Retina (tissue), 1 donor: ENCODE measurements at places on chromosomes 12 and 14.

DNA sequence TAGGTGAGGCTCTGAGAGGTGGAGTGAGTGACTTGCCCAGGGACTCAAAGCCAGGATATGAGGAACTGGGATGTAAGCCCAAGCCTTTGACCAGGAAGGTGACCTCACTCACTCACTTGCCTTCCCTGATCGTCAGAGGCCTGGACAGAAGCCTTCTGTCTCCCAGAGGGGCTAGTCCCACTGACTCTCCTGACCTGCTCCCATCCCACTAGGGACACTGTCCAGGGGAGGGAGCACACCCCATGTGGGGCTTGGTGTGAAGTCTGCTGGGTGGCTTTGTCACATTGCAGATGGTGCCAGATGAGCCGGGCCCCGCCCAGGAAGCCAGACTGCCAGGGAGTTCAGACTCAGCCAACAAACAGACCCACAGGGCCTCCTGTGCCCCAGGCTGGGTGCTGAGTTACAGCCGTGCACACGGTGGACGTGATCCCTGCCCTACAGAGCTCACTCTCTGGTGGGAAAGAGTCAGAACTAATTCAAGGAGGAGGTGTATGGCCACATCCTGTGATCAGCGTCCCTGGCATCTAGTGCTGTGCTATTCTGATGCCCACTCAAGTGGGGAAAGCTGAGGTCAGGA, 28.3 kb downstream of the MMAB start:
- no peak for DNase-seq

- no peak for DNase-seq
Observed at GRCh38 chr12:108752387-108752786, 21.1 kb upstream of the CORO1C start.

- DNase-seq, result no peak
Observed at GRCh38 chr12:53572134-53572758, 53.9 kb downstream of the ATF7 start.

- DNase-seq, result peak; percentile 1
Observed at GRCh38 chr12:90741611-90742010, 213.4 kb downstream of the CCER1 start.

DNA sequence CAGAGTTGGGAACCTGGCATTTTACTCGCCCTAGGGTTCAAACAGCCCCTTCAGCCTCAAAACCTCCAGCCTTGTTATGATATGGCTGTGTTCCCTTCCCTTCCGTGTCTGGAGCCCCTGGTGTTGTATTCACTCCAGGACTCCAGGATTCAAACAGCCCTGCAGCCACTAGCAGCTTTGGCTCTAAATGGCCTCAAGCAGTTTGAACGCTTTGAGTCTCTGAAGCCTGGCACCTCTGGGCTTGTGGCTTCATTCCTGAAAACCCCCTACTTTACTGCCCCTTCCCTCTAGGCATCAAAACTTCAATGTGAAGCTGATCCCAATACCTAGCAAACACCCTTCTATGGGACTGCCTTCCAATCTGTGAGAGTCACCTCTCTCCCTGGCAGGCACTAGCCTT, 67.9 kb upstream of the RMST start:
- DNase-seq, result no peak

- DNase-seq, result no peak
Observed at GRCh38 chr14:55814873-55815272, 234.9 kb downstream of the KTN1 start.

DNA sequence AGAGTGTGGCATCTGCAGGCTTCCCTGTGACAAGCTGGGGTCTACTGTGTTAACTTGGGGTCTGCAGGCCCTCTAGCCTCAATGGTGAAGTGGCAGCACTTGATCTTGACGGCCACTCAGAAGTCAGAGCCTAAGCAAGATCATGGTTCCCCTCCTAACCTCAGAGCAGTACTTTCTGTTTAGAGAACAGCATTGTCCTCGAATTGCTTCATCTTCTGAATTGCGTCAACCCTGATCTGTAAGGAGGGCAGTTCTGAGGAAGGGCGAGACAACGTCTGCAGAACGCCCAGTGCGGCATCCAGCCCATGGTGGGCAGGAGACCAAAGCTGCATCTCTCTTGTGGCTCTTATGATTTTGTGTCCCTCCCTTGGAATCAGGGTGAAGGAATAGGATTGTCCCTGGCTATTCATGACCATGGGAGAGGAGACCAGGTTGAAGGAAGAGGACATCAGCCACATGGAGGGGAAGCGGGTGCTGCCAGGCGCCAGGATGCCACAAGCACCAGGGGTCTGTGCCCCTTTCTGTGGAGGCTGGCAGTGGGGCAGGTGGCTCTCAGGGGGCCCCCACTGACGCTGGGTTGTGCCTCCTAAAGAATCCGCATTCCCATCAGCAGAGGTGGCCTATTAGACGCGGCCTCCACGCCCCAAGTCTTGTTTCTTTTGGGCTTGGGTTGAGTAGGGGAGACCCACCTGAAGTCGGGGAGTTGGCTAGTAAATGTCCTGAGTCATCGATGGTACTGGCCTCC, 2.2 kb downstream of the SERPINA9 start:
- no peak for DNase-seq

- no peak for DNase-seq
Observed at GRCh38 chr12:20711846-20712245, 16.7 kb downstream of the SLCO1C1 start.

DNA sequence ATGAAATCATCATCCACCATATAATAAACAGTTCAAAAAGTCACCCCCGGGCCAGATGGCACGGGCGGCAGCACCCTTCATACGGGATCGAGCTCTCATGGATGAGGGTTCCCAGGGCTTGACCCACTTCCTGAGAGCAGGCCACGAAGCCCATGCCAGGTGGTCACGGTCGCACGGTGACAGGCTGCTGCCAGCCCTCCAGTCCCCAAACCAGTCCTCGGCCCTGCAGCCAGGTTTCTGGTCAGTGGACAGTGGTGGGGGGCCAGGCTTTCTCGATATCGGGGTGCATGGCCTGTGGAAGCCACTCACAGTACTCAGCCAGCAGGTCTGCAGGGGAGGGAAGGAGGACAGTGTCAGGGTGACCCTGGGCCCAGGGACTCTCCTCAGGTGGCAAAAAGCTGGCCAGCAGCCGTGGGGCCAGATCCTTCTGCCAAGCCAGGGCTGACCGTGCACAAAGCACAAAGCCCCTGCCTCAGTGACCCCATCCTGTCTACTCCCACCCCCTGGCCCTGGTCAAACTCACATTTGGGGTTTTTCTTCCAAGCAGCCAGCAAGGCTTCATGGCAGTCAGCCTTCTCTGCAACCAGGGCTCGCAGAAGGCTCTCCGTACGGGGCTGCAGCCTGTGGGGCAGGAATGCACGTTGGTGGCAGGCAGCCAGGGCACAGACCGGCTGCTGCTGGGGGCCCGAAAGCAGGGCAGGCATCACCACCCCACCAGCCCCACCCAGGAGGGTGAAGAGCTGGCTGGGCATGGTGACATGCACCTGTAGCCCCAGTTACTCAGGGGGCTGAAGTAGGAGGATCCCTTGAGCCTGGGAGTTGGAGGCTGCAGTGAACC, 33.3 kb upstream of the UBC start:
- DNase-seq, result peak; percentile 39

GRCh38 chr12:129827102-129827865, 76.5 kb downstream of the TMEM132D start:
- DNase-seq, result no peak

- no peak for DNase-seq
Observed at GRCh38 chr12:32981139-32981538, 84.6 kb upstream of the PKP2 start.

- no peak for DNase-seq
Observed at GRCh38 chr12:89874146-89874545, 165.5 kb upstream of the ATP2B1 start.

DNA sequence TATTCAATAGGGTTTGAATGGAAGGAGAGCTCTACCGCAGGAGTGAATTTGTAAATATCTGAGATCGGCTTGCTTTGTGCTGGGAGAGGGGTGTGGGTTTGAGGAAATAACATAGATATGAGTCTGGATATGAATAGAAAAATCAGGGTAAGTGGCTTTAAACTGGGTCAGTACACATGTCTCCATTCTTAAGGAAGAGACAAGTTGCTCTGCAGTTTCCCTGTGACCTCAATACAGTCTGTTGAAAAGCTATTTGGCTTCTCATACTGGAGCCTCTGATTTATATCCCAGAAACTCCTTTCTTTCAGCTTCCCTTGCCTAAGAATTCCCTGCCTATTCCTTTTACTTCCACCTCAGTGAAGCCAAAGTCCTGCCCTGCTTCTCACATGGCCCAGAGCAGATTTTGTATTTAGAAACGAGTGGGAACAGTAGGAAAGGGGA, 153.5 kb upstream of the ATF7IP start:
- peak; percentile 79 for DNase-seq

- DNase-seq, result peak; percentile 71
Observed at GRCh38 chr12:1797011-1797901, 23.1 kb upstream of the LRTM2 start.

GRCh38 chr14:73761618-73762355, 47.6 kb upstream of the PNMA1 start:
- no peak for DNase-seq

DNA sequence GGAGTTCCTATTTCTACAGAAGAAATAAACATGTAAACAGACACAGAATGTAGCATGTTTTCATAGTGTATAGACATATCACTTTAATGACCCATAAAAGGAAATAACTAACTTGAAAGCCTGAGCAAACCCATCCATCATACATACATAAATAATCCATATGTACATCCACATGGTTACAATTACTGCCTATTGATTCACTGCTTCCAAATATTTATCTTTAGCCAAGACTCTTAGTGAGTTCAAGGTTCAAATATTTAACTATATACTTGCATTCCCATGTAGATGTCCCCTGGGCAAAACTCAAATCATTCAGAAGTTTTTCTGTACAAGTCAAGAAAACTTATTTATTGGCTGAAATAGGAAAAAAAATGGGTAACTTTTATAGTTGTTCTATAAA, 95.4 kb downstream of the CCER1 start:
- no peak for DNase-seq

- DNase-seq, result no peak
Observed at GRCh38 chr12:124694250-124694649, 126.8 kb upstream of the NCOR2 start.

- no peak for DNase-seq
Observed at GRCh38 chr12:121442028-121442948, 42.4 kb downstream of the RNF34 start.

DNA sequence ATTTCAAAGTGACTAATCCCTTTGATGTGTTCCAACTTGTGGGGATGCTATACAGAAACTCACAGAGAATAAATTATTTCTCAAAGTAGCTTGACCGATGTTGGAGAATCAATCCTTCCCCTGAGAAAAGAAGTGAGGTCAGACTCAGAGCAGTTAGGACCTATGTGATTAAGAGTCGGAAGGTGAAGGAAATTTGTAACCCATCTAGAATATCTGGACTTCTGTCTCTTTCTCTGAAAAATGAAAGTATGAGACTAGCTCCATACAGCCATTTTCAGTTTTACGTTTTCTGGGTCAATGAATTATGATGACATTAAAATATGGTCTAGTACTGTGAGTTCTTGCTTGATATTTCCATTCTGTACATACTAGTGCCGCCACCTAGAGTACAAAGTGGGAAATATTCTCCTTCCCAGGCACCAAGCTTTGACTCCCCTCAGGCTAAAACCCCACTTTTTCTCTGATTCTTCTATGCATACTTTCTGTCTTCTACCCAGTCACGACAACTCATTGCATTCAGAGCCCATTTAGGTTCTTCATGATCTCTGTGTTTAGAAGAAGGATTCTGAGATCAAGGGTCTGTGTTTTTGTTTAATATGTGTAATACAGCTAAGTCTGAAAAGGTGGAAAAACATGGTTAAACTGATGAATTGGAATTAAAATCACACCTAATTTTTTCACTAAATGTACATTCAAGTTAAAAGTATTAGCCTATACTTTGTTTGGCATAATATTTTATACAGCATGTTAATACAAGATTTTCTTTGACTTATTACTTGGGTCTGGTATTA, 6.9 kb upstream of the NTS start:
- DNase-seq, result peak; percentile 56

GRCh38 chr14:24437020-24437735, 5.4 kb downstream of the SDR39U1 start:
- DNase-seq, result no peak

GRCh38 chr12:82665142-82665923, 21.4 kb upstream of the TMTC2 start:
- DNase-seq, result no peak

DNA sequence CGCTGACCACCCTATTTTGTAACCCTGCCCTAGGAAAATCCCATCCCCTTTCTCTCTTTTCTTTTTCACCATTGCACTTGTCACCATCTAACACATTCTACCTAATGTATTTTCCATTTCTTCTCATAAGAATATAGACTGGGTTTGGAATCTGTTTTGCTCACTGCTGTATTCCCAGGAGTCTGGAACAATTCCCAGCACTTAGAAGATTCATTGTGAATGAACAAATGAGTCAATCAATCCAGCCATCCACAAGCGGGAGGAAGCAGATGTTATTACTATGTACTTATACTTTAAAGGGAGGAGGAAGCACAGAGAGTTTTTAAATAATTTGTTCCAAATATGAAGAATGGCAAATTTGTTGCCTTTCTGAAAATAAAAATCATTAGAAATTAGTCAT, 142.1 kb downstream of the KIF21A start:
- no peak for DNase-seq

- no peak for DNase-seq
Observed at GRCh38 chr12:42590330-42590934, 886 bp upstream of the PRICKLE1 start.

- no peak for DNase-seq
Observed at GRCh38 chr12:20004952-20005351, 363.4 kb upstream of the PDE3A start.

DNA sequence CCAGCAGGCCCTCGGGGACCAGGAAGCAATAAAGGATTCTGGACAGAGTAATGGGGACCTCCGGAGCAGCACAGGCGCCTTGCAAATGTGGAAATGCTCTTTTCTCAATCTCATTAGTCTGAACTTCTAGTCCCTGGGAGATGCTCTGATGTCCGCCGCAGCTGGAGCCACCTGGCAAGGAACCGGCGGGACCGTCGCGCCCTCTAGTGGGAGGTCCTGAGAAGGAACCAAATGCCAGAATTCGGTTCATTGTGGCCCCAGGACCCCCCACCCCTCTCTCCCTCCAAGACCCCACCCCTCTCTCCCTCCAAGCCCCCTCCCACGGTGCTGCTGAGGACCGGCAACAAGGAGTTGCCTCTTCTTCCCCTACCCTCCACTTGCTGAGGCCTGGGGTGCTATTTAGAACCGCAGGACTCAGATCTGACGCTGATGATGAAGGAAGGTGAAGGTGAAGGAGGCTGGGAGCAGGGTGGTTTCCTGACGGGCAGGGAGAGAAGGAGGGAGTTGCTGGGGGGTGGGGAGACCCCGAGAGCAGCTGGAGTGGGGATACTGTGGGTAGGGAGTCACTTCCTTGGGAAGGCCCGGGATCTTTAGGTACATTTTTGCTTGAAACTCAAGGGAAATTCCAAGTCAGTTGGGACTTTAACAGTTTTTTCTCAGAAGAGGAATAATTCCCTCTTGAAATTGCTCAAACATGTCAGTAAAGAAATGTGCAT, 42.5 kb downstream of the SMIM41 start:
- DNase-seq, result peak; percentile 74

- DNase-seq, result peak; percentile 84
Observed at GRCh38 chr12:1804545-1805332, 15.6 kb upstream of the LRTM2 start.

DNA sequence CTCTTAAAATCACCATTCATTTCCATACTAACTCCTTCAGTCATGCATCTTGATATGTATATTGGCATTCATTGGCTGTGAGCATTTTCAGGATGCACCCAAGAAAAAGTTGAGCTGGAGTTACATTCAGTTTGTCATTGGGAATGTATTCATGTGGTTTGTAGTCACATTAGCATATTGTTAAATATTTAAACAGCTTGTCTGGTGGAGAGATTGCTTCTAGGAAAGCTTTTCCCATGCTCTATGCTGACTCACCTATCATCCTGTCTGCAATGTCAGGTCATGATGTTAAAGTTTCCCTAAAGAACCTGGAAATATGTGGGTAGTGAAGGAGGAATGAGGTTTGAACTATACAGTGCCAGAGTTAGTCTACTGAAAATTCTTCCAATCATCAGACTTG, 583.6 kb downstream of the GALC start:
- DNase-seq, result no peak
